ENCODE measurements at places on chromosomes 1 and 21. TPM values are rescaled to one million over a fixed set of nuclear protein-coding genes. Genes with fewer than 3 reads are reported as not detected.

ICOSLG gene
- 0.62 TPM for total RNA-seq

FASLG gene
- total RNA-seq: not detected

TMEM201 gene
- total RNA-seq: 51.3 TPM

NHLH1 gene
- total RNA-seq: 0.78 TPM

TAS1R1 gene
- not detected for total RNA-seq

PTGER3 gene
- total RNA-seq: 33.3 TPM

SVBP gene
- total RNA-seq: 36.0 TPM

LINGO4 gene
- total RNA-seq: not detected

BRDT gene
- total RNA-seq: not detected

FCRL4 gene
- total RNA-seq: not detected

OR6N1 gene
- total RNA-seq: not detected

FALEC gene
- total RNA-seq: not detected

RGL1 gene
- 0.07 TPM for total RNA-seq

- no peaks in the 10 kb centered on the region for H3K27me3 ChIP-seq
- no peaks in the 10 kb centered on the region for H3K4me1 ChIP-seq
- H3K27ac ChIP-seq: no peak overlapping the region
- peaks cover 62% of the 10 kb centered on the region for H3K36me3 ChIP-seq
- no peak overlapping the region for H3K4me3 ChIP-seq
Observed at GRCh38 chr1:39283858-39284257, 79.4 kb downstream of the MACF1 start.

DNA sequence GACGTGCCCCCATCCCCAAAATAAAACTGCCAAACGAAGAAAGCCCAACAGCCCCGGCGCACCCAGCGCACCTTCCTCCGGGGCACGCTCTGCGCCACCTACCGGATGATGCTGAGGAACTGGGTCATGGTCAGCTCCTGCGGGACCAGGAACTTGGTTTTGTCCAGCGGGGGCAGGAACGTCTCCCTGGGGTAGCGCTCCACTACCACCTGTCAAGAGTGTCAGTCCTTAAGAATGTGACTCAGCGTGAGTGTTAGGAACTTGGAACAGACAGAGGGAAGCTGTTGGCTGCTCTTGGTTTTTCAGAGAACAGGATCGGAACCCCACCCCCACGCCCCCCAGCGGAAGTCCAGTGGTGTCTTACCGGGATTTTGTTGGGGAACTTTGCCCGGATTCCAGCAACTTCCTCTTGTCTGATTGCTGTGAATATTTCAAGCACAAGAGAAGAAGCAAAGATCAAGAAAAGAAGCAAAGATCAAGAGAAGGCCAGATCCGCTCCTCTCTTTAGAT lies 431 bp downstream of the MAP1LC3C start:
- no peaks in the 10 kb centered on the region for H3K4me1 ChIP-seq
- peaks cover 27% of the 10 kb centered on the region for H3K27me3 ChIP-seq
- H3K4me3 ChIP-seq: peak overlapping the region; percentile 48
- no peaks in the 10 kb centered on the region for H3K36me3 ChIP-seq
- DNase-seq: peak; percentile 85

GRCh38 chr1:209397371-209397770 lies 186.1 kb upstream of the CAMK1G start:
- H3K36me3 ChIP-seq: no peaks in the 10 kb centered on the region
- no peak for DNase-seq
- H3K4me1 ChIP-seq: no peaks in the 10 kb centered on the region
- H3K27me3 ChIP-seq: peaks cover 5% of the 10 kb centered on the region
- no peak overlapping the region for H3K27ac ChIP-seq

DNA sequence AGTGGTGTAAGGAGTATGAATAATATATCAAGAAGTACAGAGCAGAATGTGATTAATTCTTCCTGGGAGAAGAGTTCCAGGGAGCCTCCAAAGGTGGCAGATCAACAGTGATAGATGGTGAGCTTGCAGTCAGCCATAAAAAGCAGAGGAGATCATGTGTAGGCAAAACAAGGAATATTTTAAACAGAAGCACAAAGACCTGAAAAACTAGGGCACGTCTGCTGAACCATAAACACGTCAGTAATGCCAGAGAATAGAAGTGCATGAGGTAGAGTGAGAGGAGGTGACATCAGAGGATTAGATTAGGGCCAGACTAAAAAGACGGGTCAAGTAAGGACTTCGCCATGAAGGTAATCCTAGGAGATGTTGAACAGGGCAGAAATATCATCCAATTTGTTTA lies 151.8 kb downstream of the EIF4G3 start:
- DNase-seq: no peak
- H3K27me3 ChIP-seq: no peaks in the 10 kb centered on the region
- no peak overlapping the region for H3K4me3 ChIP-seq
- no peaks in the 10 kb centered on the region for H3K36me3 ChIP-seq
- peaks cover 34% of the 10 kb centered on the region for H3K4me1 ChIP-seq
- peak overlapping the region; percentile 71 for H3K27ac ChIP-seq

DNA sequence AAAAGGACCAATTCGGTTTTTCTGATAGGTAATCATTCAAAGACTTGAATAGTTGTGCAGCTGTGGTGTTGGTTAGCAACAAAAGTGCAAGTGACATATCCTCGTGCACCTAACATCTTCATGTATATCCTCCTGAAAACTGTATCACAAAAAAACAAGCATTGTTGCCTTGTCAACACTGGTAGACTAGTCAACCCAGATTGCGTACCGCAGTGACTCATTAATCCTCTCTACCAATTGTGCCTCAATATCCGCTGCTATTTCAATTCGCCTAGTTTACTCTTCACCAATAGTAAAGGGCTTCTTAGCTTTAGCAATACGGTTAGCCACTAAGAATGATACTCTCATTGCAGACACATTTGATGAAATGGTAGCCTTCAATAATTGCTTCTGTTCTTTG lies 3.5 kb downstream of the HHAT start:
- no peak overlapping the region for H3K27ac ChIP-seq
- no peaks in the 10 kb centered on the region for H3K27me3 ChIP-seq
- H3K4me3 ChIP-seq: no peak overlapping the region
- no peaks in the 10 kb centered on the region for H3K36me3 ChIP-seq
- DNase-seq: no peak

GRCh38 chr1:223611936-223612335 lies 53.6 kb downstream of the CAPN8 start:
- no peak for DNase-seq
- no peak overlapping the region for H3K27ac ChIP-seq
- H3K4me3 ChIP-seq: no peak overlapping the region
- H3K4me1 ChIP-seq: no peaks in the 10 kb centered on the region
- H3K36me3 ChIP-seq: no peaks in the 10 kb centered on the region

- H3K36me3 ChIP-seq: peaks cover 21% of the 10 kb centered on the region
- peak overlapping the region; percentile 1 for H3K27ac ChIP-seq
- no peak overlapping the region for H3K4me3 ChIP-seq
- H3K27me3 ChIP-seq: no peaks in the 10 kb centered on the region
- DNase-seq: no peak
Observed at GRCh38 chr1:207651583-207651982, 6.7 kb downstream of the CR1L start.

DNA sequence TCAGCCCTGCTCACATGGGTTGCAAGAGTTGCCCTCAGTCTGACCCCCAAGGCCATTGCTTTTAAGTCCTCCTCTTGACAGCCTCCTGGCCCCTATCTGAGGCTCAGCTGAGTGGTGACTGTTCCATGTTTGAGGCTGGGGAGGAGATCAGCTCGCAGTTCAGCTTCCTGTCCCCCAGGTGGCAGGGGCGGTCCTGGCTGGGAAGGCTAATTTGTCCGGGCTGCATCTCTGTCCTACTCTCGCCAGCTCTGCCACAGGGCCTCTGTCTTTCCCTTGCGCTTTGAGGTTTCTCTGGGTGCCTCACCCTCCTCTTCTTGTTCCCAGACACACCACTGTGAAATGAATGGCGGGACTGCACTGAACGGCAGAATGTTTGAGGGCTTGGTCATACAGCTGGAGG lies 157.3 kb downstream of the KCNJ6 start:
- H3K4me3 ChIP-seq: no peak overlapping the region
- H3K4me1 ChIP-seq: no peaks in the 10 kb centered on the region
- peaks cover 54% of the 10 kb centered on the region for H3K27me3 ChIP-seq
- DNase-seq: peak; percentile 65

DNA sequence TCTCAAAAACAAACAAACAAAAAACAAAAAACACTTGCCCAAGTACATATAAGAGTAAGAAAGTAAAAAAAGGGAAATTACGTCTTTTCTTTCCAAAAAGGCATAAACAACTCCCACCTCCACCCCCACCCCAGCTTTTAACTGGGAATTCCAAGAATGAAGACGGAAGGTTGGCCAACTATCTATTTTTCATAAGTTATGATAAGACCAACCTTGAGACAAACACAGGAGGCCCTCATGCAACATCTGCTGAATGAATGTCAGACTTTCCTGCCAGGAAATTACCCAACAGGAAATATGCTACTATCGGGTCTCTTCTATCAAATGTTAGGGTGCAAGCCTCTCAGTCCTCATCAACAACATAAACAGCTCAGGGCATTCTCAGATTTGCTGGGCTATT lies 1.9 kb downstream of the BSDC1 start:
- peaks cover 50% of the 10 kb centered on the region for H3K4me1 ChIP-seq
- H3K27me3 ChIP-seq: no peaks in the 10 kb centered on the region
- no peak for DNase-seq
- H3K36me3 ChIP-seq: peaks cover 52% of the 10 kb centered on the region
- H3K4me3 ChIP-seq: peak overlapping the region; percentile 68
- peak overlapping the region; percentile 95 for H3K27ac ChIP-seq

- no peaks in the 10 kb centered on the region for H3K4me1 ChIP-seq
- no peak overlapping the region for H3K4me3 ChIP-seq
Observed at GRCh38 chr1:217049721-217050120, 326.5 kb upstream of the ESRRG start.

- peaks cover 2% of the 10 kb centered on the region for H3K27me3 ChIP-seq
- no peak overlapping the region for H3K27ac ChIP-seq
- peak; percentile 30 for DNase-seq
- no peaks in the 10 kb centered on the region for H3K36me3 ChIP-seq
- H3K4me3 ChIP-seq: no peak overlapping the region
Observed at GRCh38 chr1:36572906-36573305, 90.2 kb upstream of the CSF3R start.

- H3K4me3 ChIP-seq: no peak overlapping the region
- peaks cover 14% of the 10 kb centered on the region for H3K36me3 ChIP-seq
- no peak overlapping the region for H3K27ac ChIP-seq
- H3K27me3 ChIP-seq: no peaks in the 10 kb centered on the region
- peaks cover 14% of the 10 kb centered on the region for H3K4me1 ChIP-seq
Observed at GRCh38 chr21:38082936-38083485, 166.8 kb upstream of the KCNJ6 start.

GRCh38 chr1:248686815-248687214 lies 15.8 kb downstream of the OR14I1 start:
- H3K27ac ChIP-seq: no peak overlapping the region
- no peak overlapping the region for H3K4me3 ChIP-seq
- peaks cover 5% of the 10 kb centered on the region for H3K4me1 ChIP-seq
- H3K27me3 ChIP-seq: no peaks in the 10 kb centered on the region
- peak; percentile 10 for DNase-seq

- H3K27ac ChIP-seq: no peak overlapping the region
- no peaks in the 10 kb centered on the region for H3K4me1 ChIP-seq
- no peaks in the 10 kb centered on the region for H3K27me3 ChIP-seq
Observed at GRCh38 chr1:177287994-177288393, 117.2 kb downstream of the BRINP2 start.

- no peak overlapping the region for H3K4me3 ChIP-seq
- no peak for DNase-seq
- peaks cover 5% of the 10 kb centered on the region for H3K4me1 ChIP-seq
- 0 out of 3 replicates have a peak, but pooled peaks cover 2% of the 10 kb centered on the region for H3K27me3 ChIP-seq
Observed at GRCh38 chr1:116325922-116326321, 47.1 kb upstream of the ATP1A1 start.

DNA sequence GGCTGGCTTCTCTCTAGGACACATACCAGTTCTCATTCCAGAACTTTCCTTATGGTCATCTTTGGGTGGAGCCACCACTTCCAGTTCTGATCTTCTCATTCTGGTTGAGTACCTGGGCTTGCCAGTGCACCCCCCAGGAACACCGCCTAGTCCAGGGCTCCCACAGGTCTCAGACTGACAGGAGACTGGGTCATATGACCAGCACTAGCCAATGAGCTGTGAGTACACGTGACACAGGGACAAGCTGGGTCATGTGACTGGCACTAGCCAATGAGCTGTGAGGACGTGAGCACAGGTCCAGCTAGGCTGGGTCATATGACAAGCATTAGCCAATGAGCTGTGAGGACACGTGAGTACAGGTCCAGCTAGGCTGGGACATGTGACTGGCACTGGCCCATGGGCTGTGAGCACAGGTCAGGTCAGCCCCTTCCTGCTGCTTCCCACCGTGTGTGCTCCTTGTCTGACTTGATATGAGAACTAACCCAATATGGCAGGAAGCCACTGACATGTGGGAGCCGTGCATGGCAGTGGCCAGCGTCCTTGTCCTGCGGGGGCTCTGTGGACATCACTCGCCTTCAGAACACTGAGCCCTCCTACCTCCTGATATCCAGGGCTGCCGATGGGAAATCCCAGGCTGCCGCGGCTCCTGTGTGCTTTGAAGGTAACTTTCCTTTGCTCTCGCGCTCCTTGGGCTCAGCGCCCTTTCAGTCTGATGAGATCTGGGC lies 22.7 kb downstream of the KRTAP10-1 start:
- peaks cover 23% of the 10 kb centered on the region for H3K27me3 ChIP-seq
- peak; percentile 96 for DNase-seq
- H3K36me3 ChIP-seq: no peaks in the 10 kb centered on the region
- H3K4me3 ChIP-seq: peak overlapping the region; percentile 35
- H3K27ac ChIP-seq: peak overlapping the region; percentile 19

GRCh38 chr21:27261676-27262075 lies 294.8 kb upstream of the ADAMTS5 start:
- DNase-seq: no peak
- H3K27me3 ChIP-seq: no peaks in the 10 kb centered on the region
- H3K4me3 ChIP-seq: no peak overlapping the region
- H3K36me3 ChIP-seq: no peaks in the 10 kb centered on the region

- H3K27me3 ChIP-seq: peaks cover 13% of the 10 kb centered on the region
- H3K4me1 ChIP-seq: peaks cover 15% of the 10 kb centered on the region
- H3K4me3 ChIP-seq: no peak overlapping the region
- no peaks in the 10 kb centered on the region for H3K36me3 ChIP-seq
- no peak overlapping the region for H3K27ac ChIP-seq
Observed at GRCh38 chr1:8217809-8218208, 100.1 kb upstream of the SLC45A1 start.

- no peaks in the 10 kb centered on the region for H3K4me1 ChIP-seq
- no peak for DNase-seq
- no peaks in the 10 kb centered on the region for H3K27me3 ChIP-seq
- no peak overlapping the region for H3K27ac ChIP-seq
Observed at GRCh38 chr1:185819798-185820197, 85.6 kb downstream of the HMCN1 start.

- H3K4me3 ChIP-seq: no peak overlapping the region
- no peaks in the 10 kb centered on the region for H3K27me3 ChIP-seq
- no peaks in the 10 kb centered on the region for H3K4me1 ChIP-seq
- no peak overlapping the region for H3K27ac ChIP-seq
- DNase-seq: no peak
- no peaks in the 10 kb centered on the region for H3K36me3 ChIP-seq
Observed at GRCh38 chr1:195200772-195201171, 1407.5 kb downstream of the KCNT2 start.
